Activated CD4-positive, alpha-beta T cell treated with anti-CD3 and anti-CD28 coated beads for 1 hour (primary cell): ENCODE measurements at places on chromosomes 16 and 17.

DNA sequence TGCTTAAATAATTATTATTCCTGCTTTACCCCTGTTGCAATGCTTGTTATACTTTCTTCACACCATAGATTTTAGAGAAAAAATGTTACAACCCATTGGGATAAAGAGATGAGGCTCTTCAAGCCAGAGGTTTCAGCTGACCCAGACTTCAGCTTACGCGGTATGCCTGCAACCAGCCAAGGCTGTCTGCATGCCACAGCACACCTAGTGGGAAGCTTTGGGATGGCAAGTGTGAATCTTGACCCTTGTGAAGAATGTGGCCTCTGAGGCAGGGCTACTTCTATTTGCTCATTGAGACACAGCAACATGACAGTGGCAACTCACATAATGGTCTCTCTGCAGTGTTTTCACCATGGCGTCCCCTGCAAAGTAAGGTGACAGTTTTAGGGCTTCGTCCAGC, 193.9 kb upstream of the PIRT start:
- no peak for DNase-seq

DNA sequence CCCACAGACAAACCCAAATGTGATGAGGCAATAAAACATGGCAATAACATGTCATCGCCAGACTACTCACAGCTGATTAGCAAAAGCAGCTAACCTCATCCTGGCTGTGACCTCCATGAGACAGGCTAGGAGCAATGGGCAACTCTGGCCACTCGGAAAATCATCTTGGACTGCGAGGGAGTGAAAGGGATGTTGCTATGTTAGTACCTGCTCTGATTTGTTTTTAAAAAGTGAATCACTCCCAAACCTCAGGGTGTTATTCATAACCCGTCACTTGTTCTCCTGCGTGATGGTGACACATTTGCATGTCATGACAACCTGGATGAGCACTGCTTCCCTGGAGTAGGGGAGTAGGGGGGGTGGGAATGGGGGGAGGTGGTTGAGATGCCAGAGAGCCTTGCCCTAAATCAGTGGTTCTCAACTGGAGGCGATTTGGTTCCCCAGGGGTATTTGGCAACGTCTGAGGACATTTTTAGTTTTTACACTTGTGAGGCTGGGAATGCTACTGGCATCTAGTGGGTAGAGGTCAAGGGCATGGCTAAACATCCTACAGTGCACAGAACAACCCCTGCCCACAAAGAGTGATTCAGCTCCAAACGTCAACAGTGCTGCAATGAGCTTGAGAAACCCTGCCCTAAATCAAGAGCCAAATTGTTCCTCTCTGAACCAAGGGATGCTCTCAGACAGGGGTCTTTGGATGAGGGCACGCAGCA, 241.7 kb downstream of the SOX9 start:
- no peak for DNase-seq

DNA sequence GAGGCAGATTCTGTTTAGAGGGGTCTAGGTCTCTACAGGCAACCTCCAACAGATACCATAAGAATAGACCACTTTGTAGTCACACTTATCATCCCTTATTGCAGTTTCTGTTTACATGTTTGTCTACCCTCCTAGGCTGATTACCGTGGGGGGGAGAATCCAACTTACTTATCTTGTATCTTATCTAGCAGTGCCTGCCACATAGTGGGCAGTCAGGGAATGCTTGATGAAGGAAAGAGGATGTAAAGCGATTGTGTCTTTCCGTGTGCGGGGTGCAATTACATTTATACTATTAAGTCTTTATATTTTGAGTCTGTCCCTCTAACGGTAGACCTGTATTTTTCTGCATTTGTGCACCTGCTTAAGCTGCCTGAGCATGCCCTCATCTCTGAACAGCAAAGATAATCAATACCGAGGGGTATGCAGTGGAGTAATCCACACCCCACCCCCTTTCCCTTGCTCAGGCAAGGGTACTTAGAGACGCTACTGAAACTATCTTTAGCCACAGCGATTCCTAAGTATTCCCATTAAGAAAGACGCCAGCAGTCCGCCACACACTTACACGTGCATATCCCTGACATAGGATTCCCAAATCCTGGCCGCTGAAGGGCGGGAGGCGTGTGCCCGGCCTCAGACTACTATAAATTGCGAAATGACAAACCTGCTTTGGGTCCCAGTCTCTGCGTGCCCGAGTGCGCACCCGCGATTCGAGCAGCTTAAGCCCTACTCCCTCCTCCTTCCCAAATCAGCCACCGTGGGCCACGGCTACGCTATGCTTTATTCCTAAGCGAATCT, 635 bp upstream of the AATF start:
- no peak for DNase-seq

- DNase-seq, result no peak
Measured at GRCh38 chr16:71610447-71610846, 15.5 kb upstream of the MARVELD3 start.

DNA sequence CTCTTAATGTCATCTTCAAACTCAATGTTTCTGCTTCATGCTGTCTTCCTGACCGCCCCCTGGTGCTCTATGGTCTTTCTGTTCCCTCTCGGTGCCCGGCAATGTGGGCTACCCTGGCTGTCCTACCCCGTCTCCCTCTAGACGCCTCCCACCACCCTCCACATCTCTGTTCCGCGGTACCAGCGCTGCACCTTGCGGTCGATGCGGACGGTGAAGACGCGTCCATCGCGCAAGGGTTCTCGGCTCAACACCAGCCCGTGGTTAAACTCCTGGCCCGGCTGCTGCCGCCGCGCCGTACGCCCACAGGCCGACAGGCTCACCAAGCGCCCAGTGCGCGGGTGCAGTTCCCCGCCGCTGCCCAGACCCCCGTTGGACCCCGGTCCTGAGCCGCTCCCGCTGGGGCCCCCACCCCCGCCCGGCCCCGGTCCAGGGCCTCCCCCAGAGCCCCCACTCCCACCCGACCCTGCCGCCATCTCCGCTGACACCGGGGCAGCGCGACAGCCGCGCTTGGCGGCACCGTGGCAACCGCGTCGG, at the start of gene NEURL4:
Gene NEURL4, minus strand, starts transcription at position 496 of the 534 bp plus-strand sequence. Its CDS starts 23 bp downstream, at position 473.
- no peak for DNase-seq
